Placental pericyte (primary cell): ENCODE measurements at places on chromosomes 2 and 18. TPM values are rescaled to one million over a fixed set of nuclear protein-coding genes. Genes with fewer than 3 reads are reported as not detected.

Gene SERPINB3
- not detected in 2 replicates for total RNA-seq

Gene IL18R1
- 0.43 and 0.44 TPM in 2 replicates for total RNA-seq

Gene BIN1
- total RNA-seq = 66.1 and 130 TPM in 2 replicates

Gene IL36B
- total RNA-seq = 0.14 TPM in 1 of 2 replicates, not detected in the other

Gene TSPYL6
- not detected in 2 replicates for total RNA-seq

Gene IKZF2
- 1.1 and 6.9 TPM in 2 replicates for total RNA-seq

Gene TMEM37
- total RNA-seq = 0.29 and 0.66 TPM in 2 replicates

Gene SCG2
- 3.0 and 5.3 TPM in 2 replicates for total RNA-seq

Gene ITGA6
- total RNA-seq = 7.2 and 123 TPM in 2 replicates

Gene SKA1
- 2.0 and 36.8 TPM in 2 replicates for total RNA-seq

Gene COPS7B
- total RNA-seq = 18.6 and 31.2 TPM in 2 replicates

Gene CHRND
- not detected in 2 replicates for total RNA-seq

Gene ALK
- total RNA-seq = 0.29 TPM in 1 of 2 replicates, not detected in the other

Gene FAM228A
- 0.14 and 1.5 TPM in 2 replicates for total RNA-seq

Gene PID1
- 23.6 and 35.0 TPM in 2 replicates for total RNA-seq

Gene CABLES1
- 0.72 and 10.5 TPM in 2 replicates for total RNA-seq

Gene TTN
- under 0.01 TPM in 2 replicates for total RNA-seq

Gene CSRNP3
- under 0.01 and 0.43 TPM in 2 replicates for total RNA-seq

Gene TFPI
- total RNA-seq = 202 and 239 TPM in 2 replicates

Gene STARD6
- not detected in 2 replicates for total RNA-seq

Gene CERKL
- total RNA-seq = 0.14 TPM in 1 of 2 replicates, not detected in the other

Gene PPP4R1
- total RNA-seq = 94.1 and 146 TPM in 2 replicates

Gene WDCP
- 3.9 and 12.9 TPM in 2 replicates for total RNA-seq
